ENCODE measurements at places on chromosomes 6 and 20.

DNA sequence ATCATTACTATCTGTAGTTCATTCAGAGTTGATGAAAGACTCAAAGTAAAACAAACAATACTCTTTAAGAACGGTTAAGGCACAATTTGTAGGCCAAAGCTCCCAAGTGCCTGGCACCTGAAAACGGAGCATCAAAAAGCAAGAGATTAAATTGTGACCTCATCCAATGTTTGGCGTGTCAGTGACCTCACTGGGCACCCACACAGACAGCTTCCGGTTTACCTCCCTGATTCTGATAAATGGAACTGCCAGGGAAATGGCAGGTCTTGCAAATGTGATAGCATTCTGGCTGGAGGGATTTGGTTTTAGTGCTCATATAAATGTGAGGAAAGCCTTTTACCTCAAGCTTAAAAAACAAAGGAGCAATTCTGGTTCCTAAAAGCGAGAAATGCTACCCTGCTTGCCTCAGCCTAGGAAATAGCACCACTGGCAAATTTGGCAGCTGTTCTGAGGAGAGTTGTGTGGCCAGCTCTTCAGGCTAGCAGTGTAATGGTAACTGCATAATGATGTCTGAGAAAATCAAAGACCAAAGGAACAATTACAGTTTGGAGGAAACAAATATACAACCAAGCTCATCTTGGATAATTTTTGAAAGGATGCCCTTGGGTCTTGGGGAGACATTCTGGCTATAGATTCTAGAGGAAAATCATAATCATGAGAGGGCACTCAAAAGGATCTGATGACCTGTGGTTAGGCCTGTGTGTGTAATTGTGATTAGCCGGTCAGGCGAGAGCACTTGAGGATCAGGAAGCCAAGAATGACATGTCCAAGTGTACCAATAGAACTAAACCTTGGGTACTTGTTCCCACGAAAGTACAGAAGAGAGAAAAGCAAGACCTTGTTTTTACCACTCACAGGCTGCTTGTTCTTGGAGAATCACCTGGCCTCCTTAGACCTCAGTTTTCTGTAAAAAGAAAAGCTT, 174.3 kb downstream of the TFAP2B start:
- DNase-seq = no peak

DNA sequence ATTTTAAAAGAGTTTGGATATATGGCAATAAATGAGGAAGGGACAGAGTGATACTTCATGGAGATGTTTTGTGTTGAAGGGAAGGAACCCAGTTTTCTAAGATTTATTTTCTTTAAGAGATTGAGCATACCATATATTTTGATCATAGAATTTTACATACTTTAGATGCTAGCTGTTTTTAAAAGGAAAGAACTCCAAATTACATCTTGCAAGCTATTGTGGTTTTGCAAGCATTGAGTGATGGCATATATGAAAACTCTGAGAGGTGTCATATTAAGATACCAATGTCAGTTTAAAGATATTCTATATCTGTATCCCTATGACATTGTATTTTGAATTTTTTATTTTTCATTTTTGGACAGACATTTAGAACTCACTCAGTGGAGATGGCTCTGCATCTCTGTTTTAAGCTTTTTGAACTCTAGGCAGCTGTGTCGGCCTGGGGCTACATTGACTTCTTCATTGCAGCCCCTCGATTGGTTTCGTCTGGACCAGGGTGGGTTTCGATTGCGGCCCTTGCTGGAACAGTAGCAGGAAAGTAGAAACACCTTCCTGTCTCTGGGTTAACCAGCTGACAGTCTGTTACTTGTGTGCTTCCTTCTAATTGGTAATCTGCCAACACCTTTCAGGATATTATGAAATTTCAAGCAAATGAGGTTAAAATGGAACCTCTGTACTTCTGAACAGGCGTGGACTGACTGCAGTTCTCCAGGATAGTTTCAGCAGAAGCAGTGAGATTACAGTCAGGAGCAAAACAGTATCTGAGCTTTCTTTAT, 14.0 kb downstream of the IGF2R start:
- DNase-seq = no peak

GRCh38 chr6:154404791-154405400, 48.3 kb upstream of the IPCEF1 start:
- DNase-seq = no peak

DNA sequence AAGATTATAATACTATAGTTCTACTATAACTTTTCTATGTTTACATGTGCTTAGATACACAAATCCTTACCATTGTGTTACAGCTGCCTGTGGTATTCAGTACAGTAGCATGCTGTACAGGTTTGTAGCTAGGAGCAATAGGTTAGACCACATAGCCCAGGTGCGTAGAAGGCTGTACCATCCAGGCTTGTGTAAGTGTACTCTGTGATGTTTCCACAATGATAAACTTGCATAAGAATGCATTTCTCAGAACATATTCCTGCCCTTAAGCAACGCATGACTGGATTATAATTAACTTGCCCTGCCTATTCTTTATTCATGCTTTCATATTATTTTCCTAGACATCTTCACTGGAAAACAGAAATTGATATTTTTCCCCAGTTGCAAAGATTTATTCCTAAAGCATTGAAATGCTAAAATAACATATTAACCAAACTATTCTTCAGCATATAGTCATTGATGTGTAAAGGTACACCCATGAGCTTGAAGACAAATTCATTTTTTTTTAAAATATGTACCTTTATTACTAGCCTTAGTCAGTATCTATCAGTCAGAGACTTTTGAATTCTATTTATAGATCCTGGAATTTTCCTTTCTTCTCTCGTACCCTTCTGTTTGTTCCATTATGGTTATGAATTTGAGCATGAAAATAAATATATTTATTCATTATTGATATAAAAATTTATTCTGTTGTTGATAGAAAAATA, 7.2 kb upstream of the CTAGE9 start:
- no peak for DNase-seq

DNA sequence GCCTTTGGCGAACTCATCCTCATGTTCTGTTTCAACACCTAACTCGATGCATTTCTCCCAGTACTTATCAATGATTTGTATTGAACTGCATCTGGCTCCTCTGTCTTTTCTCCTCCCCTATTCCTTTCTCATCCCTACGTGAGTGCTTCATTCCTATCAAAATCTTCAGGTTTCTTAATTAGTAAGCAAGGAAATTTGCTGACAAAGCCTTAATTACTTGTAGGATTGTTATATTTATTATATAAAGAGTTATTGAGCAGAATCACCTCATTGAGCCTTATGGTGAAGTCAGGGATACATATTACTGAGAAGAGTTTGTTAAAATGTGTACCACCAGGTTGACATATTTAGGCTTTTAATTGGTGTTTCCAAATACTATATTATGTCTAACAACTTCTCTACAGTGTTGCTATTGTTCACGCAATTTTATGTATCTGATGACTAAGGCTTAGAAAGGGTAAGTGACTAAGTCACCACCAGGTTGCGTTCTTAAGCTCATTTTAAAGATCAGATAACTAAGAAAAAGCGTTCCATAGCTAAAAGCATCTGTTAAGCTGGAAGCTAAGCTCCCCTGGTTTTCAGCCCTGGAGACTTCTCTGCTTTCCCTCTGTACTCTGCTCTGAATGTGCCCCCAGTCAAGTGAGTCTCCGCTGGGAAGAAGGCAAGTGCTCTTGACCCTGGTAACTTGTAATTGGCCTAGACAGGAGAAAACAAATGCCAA, 18.9 kb downstream of the SCGN start:
- no peak for DNase-seq

DNA sequence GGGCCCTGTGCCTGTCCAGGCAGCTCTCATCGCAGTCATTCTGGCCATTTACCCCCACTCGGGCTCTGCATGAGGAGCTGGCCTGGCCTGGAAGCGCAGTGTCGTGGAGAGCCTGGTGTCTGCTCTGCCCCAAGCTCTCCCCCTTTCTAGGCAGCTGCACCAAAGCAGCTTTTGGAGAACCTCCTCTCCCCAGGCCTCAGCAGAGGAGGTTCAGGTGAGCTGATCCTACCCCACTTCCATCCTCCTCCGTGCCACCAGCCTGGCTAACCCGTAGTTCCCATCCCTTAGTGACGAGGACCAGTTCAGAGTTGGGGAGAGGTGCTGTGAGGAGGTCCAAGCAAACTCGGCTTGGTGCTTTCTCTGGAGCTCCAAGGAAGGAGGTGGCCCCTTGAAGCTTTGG, 30.5 kb upstream of the PHACTR3 start:
- DNase-seq = no peak

All from epithelial cell of proximal tubule (primary cell).